Renal cortex interstitium (tissue), 15 donors: ENCODE measurements at places on chromosomes 3 and 15.
A peak's percentile ranks its signal among the peaks of the same experiment; 100 is the strongest.

GRCh38 chr3:192273697-192274010 is 453.7 kb downstream of the FGF12 start:
- no peak for DNase-seq

DNA sequence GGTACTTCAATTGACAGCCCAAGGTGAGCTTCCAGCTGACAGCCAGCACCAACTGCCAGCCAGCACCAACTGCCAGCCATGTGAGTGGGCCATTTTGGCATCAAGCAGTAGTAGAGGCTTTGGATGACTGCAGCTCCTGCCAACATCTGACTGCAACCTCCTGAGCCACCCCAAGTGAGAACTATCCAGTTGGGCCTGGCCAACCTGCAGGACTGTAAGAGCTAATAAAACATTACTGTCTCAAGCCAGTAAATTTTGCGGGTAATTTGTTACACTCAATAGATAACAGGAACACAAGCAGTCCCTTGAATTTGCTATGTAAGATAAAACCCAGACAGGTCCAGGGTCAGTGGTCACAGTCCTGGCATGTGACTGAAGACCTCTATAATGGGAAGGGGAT is 29.7 kb downstream of the EPHB1 start:
- peak; percentile 51 for DNase-seq

DNA sequence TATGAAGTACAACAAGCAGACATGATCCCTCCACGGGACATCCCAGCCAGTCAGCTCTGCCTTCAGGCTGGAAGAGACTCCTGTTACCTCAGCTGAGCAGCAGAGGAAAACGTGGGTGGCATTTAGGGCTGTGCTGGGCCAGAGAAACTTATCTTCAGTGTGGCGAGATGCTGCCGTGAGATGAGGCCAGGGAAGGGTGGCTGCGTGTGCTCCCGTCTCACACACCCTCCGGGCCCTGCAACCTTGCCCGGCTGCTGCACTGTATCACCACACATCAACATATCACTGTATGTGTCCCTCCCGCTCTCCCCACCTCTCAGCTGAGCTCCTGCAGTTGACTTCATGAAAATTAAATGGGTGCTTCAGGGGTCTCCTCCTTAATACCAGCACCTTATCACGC is 23.4 kb downstream of the BMF start:
- DNase-seq, result no peak

- no peak for DNase-seq
Measured at GRCh38 chr3:46406788-46407611, at the start of the genes CCR5AS and CCRL2. TSS of gene CCR5AS (minus strand) at chr3:46407066. TSS of gene CCRL2 (plus strand) at chr3:46407259. CDS start at chr3:46408080, 821 bp downstream.

- DNase-seq, result no peak
Measured at GRCh38 chr3:184663356-184663755, 48.5 kb downstream of the MAGEF1 start.

- no peak for DNase-seq
Measured at GRCh38 chr3:129777806-129778205, 115.7 kb downstream of the TMCC1 start.

DNA sequence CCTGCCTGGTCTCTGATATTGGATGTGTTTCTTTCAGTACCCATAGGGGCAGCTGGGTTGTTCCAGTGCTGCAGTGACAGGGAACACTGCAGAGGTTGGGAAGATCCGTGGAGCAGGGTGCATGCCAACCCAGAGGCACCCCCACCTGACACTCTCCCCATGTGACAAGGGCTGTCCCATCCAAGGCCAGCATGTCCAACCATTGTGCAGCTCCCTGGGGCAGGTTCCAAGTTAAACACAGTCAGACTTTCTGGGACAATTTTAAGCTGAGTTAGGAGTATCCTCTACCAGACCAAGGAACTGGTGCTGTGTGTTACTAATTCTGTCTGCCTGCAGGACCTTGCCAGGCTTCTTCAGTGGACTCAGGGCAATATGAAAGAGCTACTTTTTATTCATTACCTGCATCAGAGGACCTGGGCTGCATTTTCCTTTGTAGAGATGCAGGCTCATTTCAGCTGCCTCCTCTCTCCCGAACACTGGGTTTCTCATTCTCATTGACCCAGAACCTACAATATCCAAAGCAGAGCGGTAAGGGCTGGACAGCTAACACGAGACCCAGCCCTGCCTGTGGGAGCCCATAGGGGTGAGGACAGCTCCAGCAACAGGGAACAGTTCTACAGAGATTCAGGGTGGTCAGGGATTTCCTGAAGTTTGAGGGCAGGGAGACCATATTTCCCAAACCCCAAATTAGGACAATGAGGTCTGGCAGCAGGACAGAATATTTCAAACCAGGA is 72.7 kb downstream of the SPSB4 start:
- no peak for DNase-seq

GRCh38 chr3:12107071-12107713 is 51.5 kb downstream of the TIMP4 start:
- no peak for DNase-seq

- DNase-seq, result no peak
Measured at GRCh38 chr15:41930221-41930866, 36.5 kb upstream of the SPTBN5 start.

GRCh38 chr3:126540951-126541627 is 17.1 kb downstream of the CHST13 start:
- no peak for DNase-seq

DNA sequence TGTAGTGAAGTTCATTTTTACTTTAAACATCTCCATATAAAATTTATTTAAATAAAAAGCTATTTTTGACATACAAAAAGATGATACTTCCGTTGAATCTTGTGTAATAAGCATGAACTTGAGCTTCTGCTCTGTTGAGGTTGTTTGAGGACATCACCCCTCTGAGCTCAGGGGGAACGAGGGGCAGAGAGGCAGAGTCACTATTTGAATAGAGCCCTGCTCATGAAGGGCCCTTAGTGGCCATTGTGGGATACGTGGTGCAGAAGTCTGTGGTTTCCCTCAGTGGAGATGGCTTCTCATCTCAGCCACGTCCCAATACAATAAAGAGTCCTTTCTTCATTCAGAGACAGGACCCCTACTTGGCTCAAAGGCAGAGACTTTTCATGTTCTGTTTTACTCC is 10.6 kb downstream of the CEMIP start:
- no peak for DNase-seq

DNA sequence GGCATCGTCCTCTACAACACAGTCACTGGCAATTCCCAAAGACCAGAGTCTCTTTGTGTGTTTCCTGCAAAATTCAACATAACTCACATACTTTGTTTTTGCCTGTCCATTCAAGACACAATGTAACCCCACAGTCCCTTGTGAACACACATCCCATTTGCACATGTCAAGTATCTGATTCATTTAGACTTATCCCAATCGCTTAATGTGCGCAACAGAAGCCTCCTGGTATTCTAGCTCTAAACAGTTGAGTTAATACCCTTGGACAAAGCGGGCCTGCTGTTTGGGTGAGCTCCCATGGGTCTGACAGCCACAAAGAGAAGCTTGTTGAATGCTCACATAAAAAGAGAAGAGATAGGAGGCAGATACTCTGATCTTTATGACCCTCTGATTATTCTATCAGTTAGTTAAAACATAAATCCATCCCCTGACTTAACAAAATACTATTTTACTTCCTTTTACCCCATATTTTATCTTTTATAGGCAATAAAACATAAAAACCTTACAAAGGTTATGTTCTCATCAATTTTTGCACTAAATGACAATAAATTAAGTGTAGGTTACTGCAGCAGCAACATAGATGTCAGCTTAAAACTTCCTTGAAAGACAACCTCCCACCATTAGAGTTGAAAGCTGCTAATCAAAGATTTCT is 79.4 kb downstream of the ANXA2 start:
- no peak for DNase-seq

- no peak for DNase-seq
Measured at GRCh38 chr15:94367726-94368535, 136.6 kb downstream of the MCTP2 start.

GRCh38 chr3:185925353-185925752 is 12.5 kb downstream of the TRA2B start:
- no peak for DNase-seq

GRCh38 chr3:9831253-9831652 is 12.6 kb downstream of the RPUSD3 start:
- DNase-seq, result no peak

- DNase-seq, result no peak
Measured at GRCh38 chr15:48282216-48282615, 49.0 kb upstream of the DUT start.

GRCh38 chr15:58390118-58390517 is 41.7 kb upstream of the LIPC start:
- no peak for DNase-seq

DNA sequence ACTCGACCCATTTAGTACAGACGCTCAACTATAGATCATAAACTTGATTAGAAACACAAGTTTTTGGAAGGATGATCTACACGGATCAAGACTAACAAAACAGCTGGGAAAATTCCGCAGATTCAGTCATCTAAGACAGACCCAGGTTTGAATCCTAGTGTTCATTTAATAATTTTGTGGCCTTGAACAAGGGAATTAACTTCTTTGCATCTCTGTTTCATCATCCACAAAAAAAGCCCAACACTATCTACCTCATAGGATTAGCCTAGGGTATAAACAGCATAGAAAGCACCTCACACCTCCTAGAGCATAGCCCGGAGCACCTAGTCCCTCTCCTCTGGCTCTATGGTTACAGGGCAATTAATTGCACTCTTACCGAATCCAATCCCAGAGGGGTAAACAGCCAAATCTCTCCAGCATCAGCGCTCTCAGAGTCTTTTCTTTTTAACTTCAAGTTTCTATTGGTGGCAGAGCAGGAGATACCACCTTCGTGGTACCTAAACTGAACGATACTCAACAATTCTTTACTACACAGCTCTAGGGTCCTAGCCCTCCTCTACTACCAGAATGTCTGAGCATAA is 3.5 kb downstream of the TBL1XR1 start:
- no peak for DNase-seq

- DNase-seq, result no peak
Measured at GRCh38 chr3:132378048-132378762, 39.1 kb upstream of the DNAJC13 start.
